ENCODE measurements at places on chromosomes 12 and 14.

GRCh38 chr12:67911275-67911600 is 78.0 kb upstream of the IFNG-AS1 start:
- no peak for DNase-seq

DNA sequence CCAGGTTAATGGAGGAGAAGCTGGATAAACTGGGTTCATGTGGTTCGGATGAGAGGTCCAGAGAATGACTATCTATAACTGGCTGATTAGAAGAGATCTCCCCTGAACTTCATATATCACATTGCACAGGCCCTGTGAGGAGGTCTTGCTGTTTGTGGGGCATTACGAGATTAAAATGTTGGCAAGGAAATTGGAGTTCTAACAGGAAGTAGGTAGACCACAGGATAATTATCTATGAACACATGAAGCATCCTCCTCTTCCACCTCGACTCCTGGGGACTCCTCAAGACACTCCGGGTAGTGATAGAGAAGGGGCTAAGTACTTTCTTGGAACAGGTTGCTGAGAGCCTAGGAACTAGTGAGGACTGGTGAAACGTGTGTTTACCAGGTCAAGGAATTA is 418.8 kb downstream of the KCNH5 start:
- no peak for DNase-seq

DNA sequence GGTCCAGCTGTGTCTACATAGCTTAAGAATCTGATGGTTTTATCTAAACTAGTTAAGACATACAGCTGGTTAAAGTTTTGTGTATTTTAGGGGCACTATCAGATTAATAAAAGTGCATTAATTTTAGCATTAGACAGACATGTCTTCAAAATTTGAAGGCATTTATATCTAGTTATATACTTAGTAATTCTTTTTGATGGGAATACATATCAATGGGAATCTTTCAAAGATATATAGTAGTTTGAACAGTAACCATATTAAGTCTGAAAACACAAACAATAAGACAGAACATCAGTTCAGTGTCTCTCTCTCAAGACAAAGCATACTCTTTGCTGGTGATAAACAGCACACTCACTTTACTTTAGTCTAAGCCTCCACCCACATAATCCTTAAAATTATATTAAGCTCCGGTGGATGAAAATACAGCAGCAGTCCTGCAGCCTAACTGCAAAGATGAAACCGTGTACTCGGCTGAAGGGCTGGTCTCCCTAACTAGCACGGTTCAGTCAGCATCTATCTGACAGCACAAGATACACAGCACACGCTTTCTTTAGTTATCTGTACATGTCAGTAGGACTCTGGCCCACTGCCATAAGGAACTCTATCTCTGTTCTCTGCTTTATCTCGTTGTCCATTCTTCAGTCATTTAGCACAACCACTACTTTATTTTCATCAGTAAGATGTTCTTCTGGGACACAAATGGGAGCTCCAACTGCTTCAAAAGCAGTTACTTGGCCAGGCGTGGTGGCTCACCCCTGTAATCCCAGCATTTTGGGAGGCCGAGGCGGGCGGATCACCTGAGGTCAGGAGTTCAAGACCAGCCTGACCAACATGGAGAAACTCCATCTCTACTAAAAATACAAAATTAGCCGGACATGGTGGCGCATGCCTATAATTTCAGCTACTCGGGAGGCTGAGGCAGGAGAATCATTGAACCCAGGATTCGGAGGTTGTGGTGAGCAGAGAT is 80.5 kb downstream of the MED13L start:
- DNase-seq: no peak

DNA sequence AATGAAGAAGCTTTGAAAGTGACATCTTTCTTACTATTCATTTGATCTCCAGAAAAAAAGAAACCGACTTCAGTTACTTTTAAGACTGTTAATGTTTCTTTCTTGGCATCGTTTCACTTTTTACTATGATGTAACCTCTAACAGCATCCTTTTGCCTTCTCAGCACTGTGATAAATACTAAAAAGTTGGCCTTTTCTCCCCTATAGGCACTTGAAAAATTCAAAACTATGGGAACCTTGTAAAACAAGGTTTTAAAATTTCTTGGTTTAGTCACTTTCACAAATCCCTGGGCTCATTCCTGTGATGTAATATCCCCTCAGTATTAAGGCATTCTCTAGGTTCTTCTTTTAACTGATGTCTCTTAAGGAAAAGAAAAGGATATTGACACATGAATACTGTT is 281.8 kb downstream of the EGLN3 start:
- DNase-seq: no peak

GRCh38 chr12:125696054-125696453 is 630.8 kb downstream of the AACS start:
- DNase-seq: no peak

DNA sequence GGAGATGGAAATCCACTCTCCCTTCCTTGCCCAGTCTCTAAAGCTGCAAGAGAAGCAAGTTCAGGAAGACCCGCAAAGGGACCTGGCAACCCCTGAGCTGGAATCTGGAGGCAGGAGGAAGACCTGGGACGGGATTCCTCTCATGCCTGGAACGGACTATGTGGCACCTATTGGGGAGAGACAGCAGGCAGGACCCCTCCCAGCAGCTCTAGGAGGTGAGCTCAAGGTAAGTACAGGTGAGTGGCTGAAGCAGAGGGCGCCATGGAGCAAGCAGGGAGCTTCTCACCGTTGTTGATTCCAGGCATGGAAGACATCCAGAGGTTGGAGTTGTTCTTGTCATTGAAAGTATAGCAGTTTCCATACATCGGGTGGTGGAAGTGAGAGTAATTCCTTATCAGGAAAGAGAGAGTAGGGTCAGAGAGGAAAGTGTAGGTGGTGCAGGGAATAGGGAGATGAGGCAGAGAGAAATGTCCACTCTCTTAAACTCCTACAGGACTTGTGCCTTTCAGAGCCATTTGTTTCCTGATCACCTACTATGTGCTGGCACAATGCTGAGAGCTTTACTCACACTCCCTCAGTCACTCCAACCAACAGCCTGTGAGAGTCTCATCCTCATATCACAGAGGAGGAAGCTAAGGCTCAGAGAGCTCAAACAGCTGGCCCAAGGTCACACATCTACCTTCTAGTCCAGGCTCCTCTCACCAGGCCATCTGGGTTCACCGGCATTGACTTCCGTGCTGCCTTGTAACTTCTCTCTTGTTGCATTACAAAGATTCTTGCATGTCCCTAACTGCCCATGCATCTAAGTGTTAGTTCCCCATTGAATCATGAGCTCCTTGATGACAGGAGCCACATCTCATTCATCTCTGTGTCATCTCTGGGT is 13.9 kb upstream of the TNFRSF1A start:
- no peak for DNase-seq

All from right lobe of liver (tissue), 6 donors.